ENCODE measurements at places on chromosomes 2 and 18.

GRCh38 chr2:78963881-78964280 lies 61.6 kb upstream of the REG3G start:
- peaks cover 4% of the 10 kb centered on the region for H3K27me3 ChIP-seq
- DNase-seq, result no peak
- H3K4me1 ChIP-seq, result no peaks in the 10 kb centered on the region
- no peaks in the 10 kb centered on the region for H3K36me3 ChIP-seq
- no peak overlapping the region for H3K27ac ChIP-seq
- H3K4me3 ChIP-seq, result no peak overlapping the region

- H3K4me3 ChIP-seq, result no peak overlapping the region
- no peak for DNase-seq
- H3K27me3 ChIP-seq, result no peaks in the 10 kb centered on the region
Measured at GRCh38 chr2:221458578-221458977, 113.5 kb downstream of the EPHA4 start.

DNA sequence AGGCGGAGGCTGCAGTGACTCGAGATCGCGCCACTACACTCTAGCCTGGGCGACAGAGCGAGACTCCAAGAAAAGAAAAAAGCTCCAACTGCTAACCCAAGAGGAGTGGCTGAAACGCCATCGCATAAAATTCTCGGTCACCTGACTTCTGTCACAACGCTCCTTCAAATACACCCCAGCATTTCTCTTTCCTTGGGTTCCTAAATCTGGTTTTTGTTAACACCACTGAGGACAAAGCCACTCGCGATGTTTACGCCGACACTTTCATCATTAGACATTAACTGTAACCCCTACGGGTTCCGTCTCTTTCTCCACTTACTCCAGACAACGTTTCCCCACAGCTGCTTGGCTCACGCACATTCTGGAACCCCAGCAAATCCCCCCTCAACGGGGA lies 679 bp downstream of the CLK1 start:
- H3K27me3 ChIP-seq, result no peaks in the 10 kb centered on the region
- DNase-seq, result peak; percentile 18
- peak overlapping the region; percentile 100 for H3K27ac ChIP-seq
- H3K4me1 ChIP-seq, result peaks cover 46% of the 10 kb centered on the region
- peak overlapping the region; percentile 98 for H3K4me3 ChIP-seq
- H3K36me3 ChIP-seq, result peaks cover 44% of the 10 kb centered on the region

- no peak overlapping the region for H3K4me3 ChIP-seq
- H3K36me3 ChIP-seq, result peaks cover 27% of the 10 kb centered on the region
- no peak overlapping the region for H3K27ac ChIP-seq
- no peak for DNase-seq
- H3K4me1 ChIP-seq, result peaks cover 12% of the 10 kb centered on the region
Measured at GRCh38 chr2:7116511-7116910, 199.3 kb downstream of the RNF144A start.

DNA sequence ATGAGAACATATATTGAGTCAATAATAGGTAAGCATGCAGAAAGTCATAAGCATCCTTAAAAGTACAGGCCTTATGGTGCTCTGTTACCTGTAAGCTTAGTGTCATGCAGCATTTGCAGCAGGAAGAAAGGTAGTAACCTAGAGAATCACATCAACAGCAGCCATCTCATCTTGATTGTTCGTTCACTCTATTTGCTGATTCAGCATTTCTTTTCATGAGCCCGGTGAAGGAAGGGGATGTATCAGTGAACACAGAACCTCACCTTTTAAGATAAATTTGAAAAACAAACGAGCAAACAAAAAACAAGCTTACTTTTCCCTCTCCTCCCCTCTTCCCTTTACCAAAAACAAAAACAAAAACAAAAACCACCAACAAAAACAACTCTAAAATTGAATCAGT lies 89.9 kb downstream of the MIB1 start:
- DNase-seq, result no peak
- H3K4me1 ChIP-seq, result peaks cover 23% of the 10 kb centered on the region
- no peak overlapping the region for H3K27ac ChIP-seq
- no peak overlapping the region for H3K4me3 ChIP-seq

DNA sequence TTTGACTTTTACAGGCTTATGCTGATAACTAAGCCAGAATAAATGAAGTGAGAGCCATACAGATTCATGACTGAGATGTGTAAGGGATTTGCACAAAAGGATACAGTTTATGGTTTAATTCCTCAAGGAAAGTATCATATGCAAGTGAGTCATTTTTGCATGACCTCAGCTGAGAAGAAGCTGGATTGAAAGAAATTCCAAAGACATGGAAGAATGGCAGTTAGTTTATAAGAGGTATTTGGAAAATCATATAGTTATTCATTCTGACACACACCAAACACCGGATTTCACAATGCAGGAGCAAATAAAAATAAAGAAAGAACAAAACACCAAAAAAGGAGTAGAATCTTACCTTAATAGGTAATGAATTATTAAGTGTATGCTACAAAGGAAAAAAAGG lies 83.2 kb upstream of the RND3 start:
- H3K27me3 ChIP-seq, result peaks cover 4% of the 10 kb centered on the region
- no peak overlapping the region for H3K27ac ChIP-seq
- no peak for DNase-seq
- no peak overlapping the region for H3K4me3 ChIP-seq
- no peaks in the 10 kb centered on the region for H3K4me1 ChIP-seq

- no peak overlapping the region for H3K27ac ChIP-seq
- no peaks in the 10 kb centered on the region for H3K36me3 ChIP-seq
- H3K4me3 ChIP-seq, result no peak overlapping the region
- no peaks in the 10 kb centered on the region for H3K4me1 ChIP-seq
- H3K27me3 ChIP-seq, result no peaks in the 10 kb centered on the region
Measured at GRCh38 chr18:68164909-68165308, 550.0 kb downstream of the TMX3 start.

GRCh38 chr2:178142274-178143065 lies 30.2 kb downstream of the RBM45 start:
- DNase-seq, result no peak
- H3K4me3 ChIP-seq, result no peak overlapping the region
- H3K27me3 ChIP-seq, result no peaks in the 10 kb centered on the region
- H3K27ac ChIP-seq, result peak overlapping the region; percentile 26
- peaks cover 20% of the 10 kb centered on the region for H3K4me1 ChIP-seq

DNA sequence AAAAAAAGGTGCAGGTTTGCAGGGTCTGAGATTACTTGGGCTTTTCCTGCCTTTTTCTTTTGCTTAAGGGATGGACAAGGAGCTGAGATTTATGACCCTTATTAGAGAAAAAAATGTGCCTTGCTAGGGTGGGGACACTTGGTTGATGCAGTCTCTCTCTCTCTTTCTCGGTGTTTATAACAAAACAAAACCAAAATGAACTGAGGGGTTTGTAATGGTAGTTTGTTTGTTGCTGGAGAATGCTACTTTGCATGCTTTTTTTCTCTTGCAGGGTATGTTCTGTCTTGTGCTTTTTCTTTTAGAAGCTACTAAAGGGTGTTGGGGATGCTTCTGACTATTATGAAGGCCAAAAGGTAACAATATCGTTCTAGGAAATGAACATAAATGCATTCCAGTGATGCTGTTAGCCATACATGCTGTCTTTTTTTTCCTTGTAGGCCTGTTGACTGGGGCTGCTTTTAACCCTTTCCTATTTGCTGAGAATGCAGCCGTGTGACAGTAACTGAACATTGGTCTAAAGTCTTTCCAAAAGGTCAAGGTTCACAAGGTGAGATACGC lies 435 bp downstream of the ZNF532 start:
- peak overlapping the region; percentile 89 for H3K4me3 ChIP-seq
- H3K27ac ChIP-seq, result peak overlapping the region; percentile 99
- H3K4me1 ChIP-seq, result peaks cover 88% of the 10 kb centered on the region
- H3K36me3 ChIP-seq, result peaks cover 46% of the 10 kb centered on the region
- no peaks in the 10 kb centered on the region for H3K27me3 ChIP-seq

- H3K4me3 ChIP-seq, result no peak overlapping the region
- no peak for DNase-seq
- H3K36me3 ChIP-seq, result no peaks in the 10 kb centered on the region
- peaks cover 9% of the 10 kb centered on the region for H3K27me3 ChIP-seq
- peaks cover 4% of the 10 kb centered on the region for H3K4me1 ChIP-seq
Measured at GRCh38 chr2:38635139-38635538, 30.8 kb upstream of the GALM start.

- no peaks in the 10 kb centered on the region for H3K36me3 ChIP-seq
- no peak for DNase-seq
- peaks cover 27% of the 10 kb centered on the region for H3K27me3 ChIP-seq
- no peak overlapping the region for H3K27ac ChIP-seq
- no peak overlapping the region for H3K4me3 ChIP-seq
Measured at GRCh38 chr2:196598412-196598811, 41.1 kb upstream of the CCDC150 start.

DNA sequence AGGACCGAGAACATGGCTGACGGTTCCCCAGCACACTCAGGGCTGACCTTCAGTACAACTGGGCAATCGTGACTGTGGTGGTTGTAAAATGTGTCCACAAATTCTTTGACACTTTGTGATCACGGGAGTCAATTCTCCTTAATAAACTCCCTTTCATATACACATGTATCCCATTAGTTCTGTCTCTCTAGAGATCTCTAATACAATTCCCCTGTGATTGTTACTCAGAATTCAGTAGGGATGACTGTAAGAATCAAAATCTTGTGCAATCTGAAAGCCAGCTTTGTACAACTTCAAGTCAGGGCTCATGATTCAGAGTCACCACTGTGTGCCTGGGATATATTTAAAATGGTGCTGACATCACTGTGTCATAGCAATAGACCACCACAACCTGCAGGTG lies 89.5 kb upstream of the LMAN1 start:
- H3K27me3 ChIP-seq, result peaks cover 18% of the 10 kb centered on the region
- H3K36me3 ChIP-seq, result no peaks in the 10 kb centered on the region
- no peak for DNase-seq
- H3K4me1 ChIP-seq, result peaks cover 28% of the 10 kb centered on the region
- H3K4me3 ChIP-seq, result no peak overlapping the region
- peak overlapping the region; percentile 36 for H3K27ac ChIP-seq

- no peak overlapping the region for H3K27ac ChIP-seq
- H3K36me3 ChIP-seq, result no peaks in the 10 kb centered on the region
- no peak overlapping the region for H3K4me3 ChIP-seq
- no peak for DNase-seq
Measured at GRCh38 chr2:151533127-151533526, 123.4 kb downstream of the RIF1 start.

DNA sequence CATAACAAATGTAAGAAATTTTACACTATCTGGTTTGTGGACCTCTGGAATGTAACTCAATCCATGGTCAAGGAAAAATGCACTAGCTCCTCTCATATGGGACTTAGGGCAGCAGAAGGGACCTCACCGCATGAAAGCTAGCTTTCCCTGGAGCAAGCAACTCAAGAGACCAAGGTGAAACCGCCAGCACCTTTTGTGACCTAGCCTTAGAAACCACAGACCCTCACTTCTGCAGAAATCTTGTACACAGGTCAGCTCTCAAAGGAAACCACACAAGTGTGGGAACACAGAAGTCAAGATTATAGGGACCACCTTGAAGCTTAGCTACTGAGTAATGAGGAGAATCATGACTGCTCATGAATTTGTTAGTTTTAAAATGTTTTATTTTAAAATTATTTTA lies 222.5 kb downstream of the DLGAP1 start:
- no peaks in the 10 kb centered on the region for H3K4me1 ChIP-seq
- no peak for DNase-seq
- peaks cover 11% of the 10 kb centered on the region for H3K27me3 ChIP-seq
- H3K36me3 ChIP-seq, result no peaks in the 10 kb centered on the region

- H3K4me1 ChIP-seq, result peaks cover 25% of the 10 kb centered on the region
- DNase-seq, result no peak
- H3K36me3 ChIP-seq, result peaks cover 66% of the 10 kb centered on the region
- H3K4me3 ChIP-seq, result no peak overlapping the region
- peaks cover 3% of the 10 kb centered on the region for H3K27me3 ChIP-seq
Measured at GRCh38 chr2:54977149-54977548, 73.1 kb downstream of the RTN4 start.

- H3K27ac ChIP-seq, result no peak overlapping the region
- peaks cover 6% of the 10 kb centered on the region for H3K4me1 ChIP-seq
- H3K36me3 ChIP-seq, result peaks cover 37% of the 10 kb centered on the region
Measured at GRCh38 chr2:54528311-54528955, 72.3 kb downstream of the SPTBN1 start.

- no peak overlapping the region for H3K27ac ChIP-seq
- no peak overlapping the region for H3K4me3 ChIP-seq
- no peak for DNase-seq
- H3K4me1 ChIP-seq, result peaks cover 11% of the 10 kb centered on the region
- peaks cover 8% of the 10 kb centered on the region for H3K27me3 ChIP-seq
Measured at GRCh38 chr2:197078535-197078934, 152.0 kb upstream of the PGAP1 start.

DNA sequence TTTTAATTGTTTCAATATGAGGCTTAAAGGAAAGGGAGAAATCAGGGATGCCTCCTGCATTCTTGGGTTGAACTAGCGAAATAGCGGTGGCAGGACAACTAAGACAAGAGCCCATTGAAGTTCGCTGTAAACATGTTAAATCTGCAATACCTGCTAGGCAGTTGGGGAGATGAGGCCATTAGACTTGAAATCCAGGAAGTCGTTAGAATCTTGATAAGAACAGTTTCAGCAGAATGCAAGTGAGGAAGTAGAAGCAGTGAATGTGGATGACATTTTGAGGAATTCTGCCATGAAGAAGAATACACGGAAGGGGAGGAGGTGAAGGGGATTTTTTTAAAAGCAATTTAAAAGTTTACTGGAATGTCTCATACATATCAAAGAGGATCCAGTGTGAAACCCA lies 109.7 kb downstream of the LPIN1 start:
- H3K27ac ChIP-seq, result no peak overlapping the region
- no peak for DNase-seq
- H3K4me1 ChIP-seq, result peaks cover 8% of the 10 kb centered on the region
- H3K27me3 ChIP-seq, result peaks cover 8% of the 10 kb centered on the region
- H3K36me3 ChIP-seq, result peaks cover 28% of the 10 kb centered on the region

DNA sequence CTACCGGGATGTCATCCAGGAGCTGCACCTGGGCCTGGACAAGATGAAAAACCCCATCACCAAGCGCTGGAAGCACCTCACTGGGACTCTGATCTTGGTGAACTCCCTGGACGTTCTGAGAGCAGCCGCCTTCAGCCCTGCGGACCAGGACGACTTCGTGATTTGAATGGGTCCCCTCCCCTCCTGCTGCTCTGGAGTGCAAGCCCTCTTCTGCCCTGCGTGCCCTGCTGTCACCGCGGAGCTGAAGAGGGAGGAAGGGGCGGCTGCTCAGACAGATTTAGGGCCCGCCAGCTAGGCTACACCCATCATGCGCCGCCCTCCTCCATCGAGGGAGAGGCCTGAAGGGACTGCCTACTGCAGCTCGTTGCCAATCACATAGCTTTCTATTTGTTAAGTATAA lies 101.8 kb downstream of the SH3BP4 start:
- no peak for DNase-seq
- H3K36me3 ChIP-seq, result peaks cover 59% of the 10 kb centered on the region
- H3K27me3 ChIP-seq, result no peaks in the 10 kb centered on the region
- peaks cover 18% of the 10 kb centered on the region for H3K4me1 ChIP-seq
- H3K27ac ChIP-seq, result peak overlapping the region; percentile 16
- no peak overlapping the region for H3K4me3 ChIP-seq

GRCh38 chr2:184734338-184734737 lies 136.0 kb downstream of the ZNF804A start:
- no peak overlapping the region for H3K27ac ChIP-seq
- no peaks in the 10 kb centered on the region for H3K36me3 ChIP-seq
- no peaks in the 10 kb centered on the region for H3K4me1 ChIP-seq
- H3K4me3 ChIP-seq, result no peak overlapping the region
